ENCODE measurements at places on chromosomes 5 and 9.

GRCh38 chr5:53166183-53166495, 56.6 kb upstream of the MOCS2 start:
- no peak for DNase-seq

DNA sequence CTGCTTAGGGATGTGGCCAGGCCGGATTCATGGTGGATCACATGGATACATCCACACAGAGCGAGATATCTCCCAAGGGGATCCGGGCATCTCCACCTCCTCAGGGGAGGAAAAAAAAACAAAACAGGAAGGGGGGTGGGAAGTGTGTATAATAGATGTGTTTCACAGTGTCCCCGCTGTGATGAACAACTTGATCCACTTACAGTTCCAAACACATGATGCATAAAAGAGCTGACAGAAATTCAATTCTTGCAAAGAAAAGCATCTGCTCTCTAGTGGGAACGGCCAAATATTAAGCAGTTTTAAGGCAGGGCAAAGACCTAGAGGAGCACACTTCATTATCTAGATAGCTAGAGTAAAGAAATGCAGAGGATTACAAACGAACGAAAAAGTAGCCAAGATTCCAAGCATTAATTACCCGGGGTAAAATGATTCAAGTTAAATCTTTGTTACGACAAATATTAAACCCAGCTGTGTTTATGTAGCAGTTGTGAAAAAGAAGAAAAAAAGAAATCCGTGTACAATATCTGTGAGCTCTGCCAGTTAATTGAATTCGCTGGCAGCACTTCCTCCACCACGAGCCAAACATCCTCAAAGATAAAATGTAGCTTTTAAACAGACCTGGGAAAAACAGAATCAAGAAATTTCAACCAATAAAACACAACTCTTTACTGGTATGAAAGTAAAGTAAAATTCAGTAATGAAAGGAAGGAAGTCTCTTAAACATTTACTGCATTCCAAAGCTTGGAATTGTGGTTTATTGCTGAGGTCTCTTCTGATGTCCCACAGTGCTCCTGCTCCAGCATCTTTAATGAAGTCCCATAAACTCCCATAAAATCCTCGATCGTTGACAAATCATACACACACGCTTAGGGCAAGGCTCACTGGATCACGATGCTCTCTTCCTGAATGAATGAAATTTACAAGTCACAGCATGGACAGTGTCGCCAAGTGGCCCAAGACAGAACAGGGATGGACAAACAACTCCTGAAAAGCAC, 213.0 kb downstream of the CRB2 start:
- no peak for DNase-seq

DNA sequence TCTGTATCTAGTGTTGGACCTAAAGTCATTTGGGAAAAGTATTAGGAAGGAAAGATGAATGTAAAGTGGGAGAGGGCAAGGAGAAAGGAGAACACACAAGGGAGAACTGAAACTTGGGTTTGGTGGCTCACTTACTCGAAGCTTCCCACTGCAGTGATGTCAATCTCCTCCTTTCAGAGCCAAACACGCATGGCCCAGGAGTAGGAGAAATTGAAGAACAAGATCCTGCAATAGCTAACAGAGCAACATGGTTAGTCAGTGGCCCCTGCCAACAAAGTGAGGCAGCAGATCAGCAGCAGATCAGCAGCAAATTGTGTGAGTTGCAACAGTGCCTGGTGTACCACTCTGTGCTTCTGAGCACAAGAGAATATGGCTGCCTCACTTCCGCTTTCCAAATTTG, 366.4 kb downstream of the PSAT1 start:
- DNase-seq, result no peak

GRCh38 chr5:117191251-117191650, 616.6 kb upstream of the SEMA6A start:
- no peak for DNase-seq

- no peak for DNase-seq
These were observed 103.2 kb downstream of the PDE4D start for GRCh38 chr5:59790376-59790775.

GRCh38 chr9:72675586-72675985, 154.2 kb downstream of the TMC1 start:
- no peak for DNase-seq

GRCh38 chr9:93436655-93437407, 14.7 kb upstream of the FAM120A start:
- DNase-seq, result no peak

- DNase-seq, result no peak
These were observed 208.0 kb upstream of the ANKH start for GRCh38 chr5:15079566-15079965.

GRCh38 chr5:171129308-171129707, 179.7 kb upstream of the TLX3 start:
- no peak for DNase-seq

DNA sequence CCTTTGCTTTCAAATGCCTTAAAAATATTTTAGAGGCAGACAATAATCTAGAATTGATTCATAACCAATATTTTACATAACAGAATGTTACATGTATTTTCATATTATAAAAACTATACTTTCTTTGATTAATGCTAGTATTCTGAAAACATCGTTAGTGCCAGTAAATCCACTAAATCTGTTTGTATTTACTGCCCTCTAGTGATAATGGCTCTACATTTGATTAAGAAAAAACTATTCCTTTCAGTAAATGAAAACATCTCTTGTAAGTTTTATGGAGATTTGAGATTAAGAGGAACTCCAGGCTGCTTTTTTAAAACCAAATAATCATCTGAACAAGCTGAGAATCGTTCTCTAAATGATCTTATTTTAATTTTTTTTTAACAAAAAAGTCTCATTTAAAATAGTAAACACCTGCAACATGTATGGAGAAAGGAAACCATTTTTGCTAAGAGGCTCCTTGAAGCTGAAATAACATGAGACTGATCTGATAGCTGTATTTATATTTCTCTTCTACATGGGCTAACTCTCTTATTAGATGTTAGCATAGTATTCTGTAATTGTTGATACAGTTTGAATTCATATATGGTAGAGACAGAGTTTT, 424.7 kb downstream of the RAB3C start:
- no peak for DNase-seq

- no peak for DNase-seq
These were observed 42.1 kb downstream of the RASEF start for GRCh38 chr9:83020864-83021263.

GRCh38 chr9:14961372-14962068, 51.3 kb upstream of the FREM1 start:
- DNase-seq, result no peak

DNA sequence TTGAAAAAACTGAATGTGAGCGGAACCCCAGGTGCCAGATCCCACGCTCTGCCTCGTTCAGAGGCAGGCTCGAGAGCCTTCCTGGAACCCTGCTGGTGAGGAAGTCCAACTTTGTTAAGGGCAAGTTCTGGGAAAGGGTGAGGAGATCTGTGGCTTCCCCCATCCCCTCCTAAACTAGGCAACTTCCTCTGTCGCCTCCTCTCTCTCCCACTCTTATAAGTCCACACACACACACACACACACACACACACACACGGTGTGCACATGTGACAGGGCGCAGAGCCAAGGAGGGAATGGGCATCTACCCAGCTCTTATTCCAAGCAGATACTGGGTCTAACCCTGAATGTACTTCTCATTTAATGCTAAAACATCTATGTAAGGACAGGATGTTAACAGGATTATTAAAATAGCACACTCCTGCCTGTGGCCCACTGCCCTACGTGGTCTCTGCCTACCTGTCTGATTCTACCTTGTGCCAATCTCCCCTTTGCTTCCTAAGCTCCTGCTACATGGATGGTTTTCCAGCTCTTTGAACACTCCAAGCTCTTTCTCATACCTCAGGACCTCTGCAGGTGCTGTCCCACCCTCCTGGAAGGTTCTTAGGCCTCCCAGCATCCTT, 72.4 kb upstream of the FBXW11 start:
- no peak for DNase-seq

GRCh38 chr5:117769877-117770276, 1195.3 kb upstream of the SEMA6A start:
- DNase-seq, result no peak

DNA sequence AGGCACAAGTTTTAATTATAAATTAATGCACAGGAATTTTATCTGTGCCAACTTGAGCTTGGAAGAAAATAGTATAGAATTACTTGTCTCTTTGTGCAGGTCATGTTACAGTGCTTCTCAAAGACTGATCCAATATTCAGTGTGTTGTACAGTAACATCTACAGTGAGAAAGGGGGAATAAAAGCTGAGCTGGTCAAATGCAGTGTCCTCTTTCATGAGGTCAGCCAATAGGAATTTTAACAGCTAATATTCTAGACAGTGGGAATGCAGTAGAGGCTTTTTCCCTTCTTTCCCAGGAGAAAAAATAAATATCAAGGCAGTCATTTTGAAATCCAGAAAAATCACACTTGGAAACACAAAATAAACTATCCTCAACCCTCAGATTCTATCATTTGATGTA, 95.7 kb upstream of the ITGA1 start:
- DNase-seq, result no peak

DNA sequence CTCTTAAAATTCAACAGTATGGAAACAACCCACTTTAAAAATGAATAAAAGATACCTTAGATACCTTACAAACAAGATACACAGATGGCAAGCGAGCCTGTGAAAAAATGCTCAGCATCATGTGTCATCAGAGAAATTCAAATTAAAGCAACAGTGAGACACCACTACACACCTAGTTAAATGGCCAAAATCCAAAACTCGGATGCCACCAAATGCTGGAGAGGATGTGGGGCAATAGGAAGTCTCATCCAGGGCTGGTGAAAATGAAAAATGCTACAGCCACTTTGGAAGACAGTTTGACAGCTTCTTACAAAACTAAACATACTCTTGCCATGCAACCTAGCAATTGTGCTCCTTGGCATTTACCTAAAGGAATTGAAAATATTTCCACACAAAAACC, 17.9 kb downstream of the DUSP1 start:
- DNase-seq, result no peak

- DNase-seq, result no peak
These were observed 70.7 kb upstream of the FNIP1 start for GRCh38 chr5:131867524-131867923.

Measured in activated naive CD8-positive, alpha-beta T cell treated with anti-CD3 and anti-CD28 coated beads, Interleukin-2, amount 50 U/mL, for 16 hours (primary cell).